AG09319 (cell line): ENCODE measurements at places on chromosomes 4 and X.

DNA sequence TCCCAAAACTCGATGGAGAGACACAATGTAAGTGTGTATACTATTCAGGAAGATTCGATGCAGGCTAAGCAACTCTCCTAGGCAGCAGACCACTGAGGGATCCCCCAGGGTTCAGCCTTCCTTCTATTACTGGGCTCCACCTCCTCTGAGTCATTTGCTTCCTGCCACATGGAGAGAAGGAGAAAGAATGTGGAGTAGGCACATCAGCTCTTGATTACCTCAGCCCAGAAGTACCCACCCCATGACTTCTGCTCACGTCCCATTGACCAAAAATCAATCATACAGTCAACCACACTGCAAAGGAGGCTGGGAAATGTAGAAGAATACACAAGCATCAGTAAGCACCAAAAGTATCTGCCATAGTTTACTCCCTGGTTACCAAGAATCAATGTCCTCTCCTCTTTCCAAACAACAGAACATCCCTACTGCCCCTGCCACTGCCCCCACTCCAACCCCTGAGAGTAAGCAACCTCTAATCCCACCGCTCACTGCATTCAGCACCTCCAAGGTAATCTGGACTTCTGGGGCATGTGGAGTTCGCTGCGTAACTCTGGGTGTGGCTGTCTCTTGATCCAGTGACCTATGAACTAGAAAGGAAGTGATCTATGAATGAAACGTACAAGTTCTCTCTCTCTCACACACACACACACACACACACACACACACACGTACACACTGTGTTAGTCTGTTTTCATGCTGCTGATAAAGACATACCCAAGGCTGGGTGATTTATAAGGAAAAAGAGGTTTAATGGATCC is 91.2 kb upstream of the C1QTNF7 start:
- no peak for DNase-seq

DNA sequence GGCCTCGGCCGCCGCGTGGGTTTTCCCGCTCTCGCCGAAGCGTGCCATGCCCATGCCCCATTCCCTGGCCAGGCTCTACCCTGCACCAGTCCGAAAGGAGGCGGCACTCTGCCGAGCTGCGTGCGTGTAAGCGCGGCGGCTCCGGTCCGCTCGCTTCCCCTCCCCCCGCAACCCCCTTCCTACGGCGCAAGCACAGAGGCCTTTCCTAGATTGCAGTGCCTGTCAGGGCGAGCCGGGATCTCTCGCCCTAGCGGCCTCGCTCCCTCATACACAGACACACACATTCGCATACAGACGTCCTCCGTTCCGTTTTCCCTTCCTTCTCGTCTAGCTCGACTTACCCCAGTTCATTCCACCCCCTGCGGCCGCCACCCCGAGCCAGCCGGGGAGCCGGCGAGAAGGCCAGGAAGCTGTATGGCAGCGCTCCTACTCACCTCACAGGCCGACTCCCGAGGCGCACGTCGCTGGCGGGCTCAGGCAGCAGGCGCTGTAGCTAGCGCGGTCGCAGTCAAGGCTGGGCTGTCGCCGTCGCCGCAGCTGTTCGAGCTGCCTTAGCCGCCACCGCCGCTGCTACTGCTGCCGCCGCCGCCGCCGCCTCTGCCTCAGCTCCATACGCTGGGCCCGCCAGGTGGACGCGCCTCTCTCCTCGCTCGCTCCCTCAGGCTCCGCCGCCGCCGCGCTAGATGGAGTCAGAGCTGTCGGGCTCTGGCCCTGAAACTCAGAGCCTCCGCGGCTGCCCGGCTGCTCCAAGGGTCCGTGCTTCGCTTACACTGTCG is 615 bp downstream of the NEXMIF start:
- DNase-seq: no peak

DNA sequence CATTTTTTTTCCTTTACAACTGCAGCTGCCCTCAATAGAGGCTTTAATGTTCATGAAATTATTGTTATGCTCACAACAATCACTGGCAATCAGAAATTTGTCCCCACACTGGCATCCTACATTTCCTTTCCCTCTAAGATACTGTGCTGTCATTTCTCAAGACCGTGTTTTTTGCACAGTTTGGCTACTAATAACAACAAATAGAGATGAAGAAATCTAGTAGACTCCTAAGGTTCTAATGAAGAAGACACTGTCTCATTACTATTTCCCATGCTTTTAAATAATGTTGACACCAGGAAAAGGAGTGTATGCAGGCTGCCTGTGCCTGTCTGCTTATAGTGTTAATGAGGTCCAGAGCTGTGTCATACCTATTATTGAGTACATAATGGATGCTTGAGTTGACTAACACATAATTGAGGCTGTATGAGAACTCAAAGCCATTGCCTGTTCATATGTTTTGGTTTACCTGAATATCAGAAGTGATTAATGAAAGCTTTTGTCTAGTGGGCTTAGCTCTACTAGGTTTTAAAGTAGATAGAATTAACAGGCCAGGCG is 1.5 kb upstream of the EIF4E start:
- DNase-seq: no peak

DNA sequence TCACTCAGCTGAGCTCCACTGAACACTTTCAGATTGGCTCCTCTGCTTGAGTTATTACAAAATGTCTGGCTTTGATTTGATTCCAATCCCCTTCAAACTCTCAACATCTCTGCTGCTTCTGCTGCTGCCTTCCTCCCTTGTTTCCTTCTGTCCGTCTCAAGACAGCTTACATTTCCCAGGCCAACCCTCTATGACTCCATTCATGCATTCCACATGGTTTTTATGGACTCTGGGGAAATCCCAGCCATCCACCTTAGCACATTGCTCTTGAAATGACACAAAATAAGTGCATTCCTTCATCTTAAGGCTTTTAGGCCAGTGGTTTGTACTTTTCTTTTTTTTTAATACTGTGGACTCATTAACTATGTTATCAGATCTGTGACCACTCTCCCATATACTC is 68.5 kb upstream of the TMEM164 start:
- no peak for DNase-seq

GRCh38 chrX:24204331-24204730 is 54.8 kb downstream of the ZFX start:
- no peak for DNase-seq

GRCh38 chrX:42825201-42825600 is 47.2 kb upstream of the PPP1R2C start:
- DNase-seq: no peak

- DNase-seq: no peak
Observed at GRCh38 chr4:83563998-83564397, 28.1 kb downstream of the GPAT3 start.

- no peak for DNase-seq
Observed at GRCh38 chrX:82816562-82816961, 691.5 kb upstream of the POU3F4 start.

DNA sequence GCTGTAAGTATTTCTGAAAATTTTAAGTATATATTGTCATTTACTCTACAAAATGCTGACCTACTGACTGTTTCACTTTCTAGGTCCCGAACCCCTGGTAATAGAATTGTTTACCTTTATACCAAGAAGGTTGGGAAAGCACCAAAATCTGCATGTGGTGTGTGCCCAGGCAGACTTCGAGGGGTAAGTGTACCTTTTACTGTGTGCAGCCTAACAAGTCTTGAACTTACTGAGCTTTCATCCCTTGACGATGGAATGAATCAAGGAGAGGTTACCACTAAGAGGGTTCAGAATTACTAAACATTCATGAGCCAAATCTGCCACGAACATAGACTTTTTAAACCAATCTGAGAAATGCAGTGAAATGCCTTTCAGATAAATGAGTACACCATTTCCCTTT is 1.6 kb downstream of the RPL34 start:
- DNase-seq: no peak

DNA sequence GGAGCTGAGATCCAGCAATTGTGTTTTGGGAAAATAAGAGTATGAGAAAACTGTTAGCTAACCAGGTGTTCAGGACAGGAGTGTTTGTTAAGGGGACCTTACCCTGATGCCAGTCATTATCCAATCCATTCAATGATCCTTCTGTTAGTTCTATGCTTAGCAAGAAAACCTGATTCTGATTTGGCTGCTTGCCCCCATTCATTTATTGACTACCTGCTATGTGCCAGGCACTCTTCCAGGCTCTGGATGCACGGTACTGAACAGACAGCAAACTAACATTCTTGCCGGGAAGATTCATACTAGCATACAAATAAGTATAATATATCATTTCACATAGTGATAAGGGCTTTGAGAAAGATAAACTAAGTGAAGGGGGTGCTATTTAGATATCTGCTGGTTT is 1.0 kb upstream of the MECP2 start:
- no peak for DNase-seq
